Hematopoietic multipotent progenitor cell treated with erythropoietin and hydrocortisone succinate and interleukin-3 and kit ligand, for 15 days (in vitro differentiated cells): ENCODE measurements at places on chromosomes 4 and X.

- no peak for DNase-seq
Measured at GRCh38 chrX:49053223-49054072, 5.4 kb upstream of the CCDC120 start.

DNA sequence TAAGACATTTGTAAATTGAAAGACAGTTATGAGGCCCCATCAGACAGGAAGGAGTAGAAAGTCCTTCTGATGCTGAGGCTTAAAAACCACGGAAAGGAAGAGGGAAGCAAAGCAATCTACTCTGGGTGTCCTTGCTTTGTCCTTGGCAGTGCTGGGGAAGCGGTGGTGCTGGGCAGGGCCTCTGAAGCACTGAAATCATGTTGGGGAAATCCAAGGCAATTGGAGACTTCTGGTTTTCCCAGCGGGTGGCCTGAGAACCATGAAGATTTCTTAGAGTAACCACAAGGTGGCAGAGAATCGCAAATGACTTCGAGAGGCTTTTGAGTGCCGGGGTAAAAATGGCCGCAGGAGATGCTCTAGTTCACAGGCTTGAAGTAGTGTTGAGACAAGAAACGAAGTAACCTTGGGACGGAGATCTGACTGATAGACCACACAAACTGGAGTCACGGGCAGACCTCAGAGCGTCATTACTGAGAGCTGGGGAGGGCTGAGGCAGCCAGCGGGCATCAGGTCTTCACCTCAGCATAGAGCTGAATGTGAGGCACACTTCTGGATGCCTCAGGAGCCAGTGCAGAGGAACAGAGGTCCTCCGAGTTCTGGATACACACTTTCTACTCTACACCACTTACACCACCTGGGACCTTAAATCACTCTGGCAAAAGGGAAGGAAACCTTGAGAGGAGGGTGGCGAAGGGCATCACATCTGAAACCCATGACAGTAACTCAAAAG is 130.7 kb upstream of the GPRIN3 start:
- peak; percentile 2 for DNase-seq

GRCh38 chrX:37613933-37614332 is 42.5 kb downstream of the LANCL3 start:
- no peak for DNase-seq

- no peak for DNase-seq
Measured at GRCh38 chr4:187944179-187944578, 51.4 kb upstream of the ZFP42 start.

DNA sequence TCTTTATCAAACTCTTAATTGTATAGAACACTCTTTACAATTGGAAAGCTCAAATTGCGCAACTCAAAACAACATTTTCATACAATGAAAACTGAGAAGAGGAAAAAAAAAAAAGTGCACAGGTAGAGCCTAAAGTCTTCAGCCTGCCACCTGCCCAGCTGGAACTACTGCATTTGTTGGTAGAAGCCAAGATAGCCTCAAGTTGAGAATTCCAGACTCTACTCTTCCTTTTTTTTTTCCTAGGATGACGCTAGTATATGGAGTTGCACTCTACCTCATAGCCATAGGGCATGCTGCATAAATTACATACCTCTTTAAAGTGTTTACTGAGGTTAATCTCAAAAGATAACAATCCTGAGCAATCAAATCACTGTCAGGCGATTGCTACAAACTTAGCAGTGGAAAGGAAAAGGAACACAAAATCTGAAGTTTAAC is 13.6 kb downstream of the ABCG2 start:
- no peak for DNase-seq

DNA sequence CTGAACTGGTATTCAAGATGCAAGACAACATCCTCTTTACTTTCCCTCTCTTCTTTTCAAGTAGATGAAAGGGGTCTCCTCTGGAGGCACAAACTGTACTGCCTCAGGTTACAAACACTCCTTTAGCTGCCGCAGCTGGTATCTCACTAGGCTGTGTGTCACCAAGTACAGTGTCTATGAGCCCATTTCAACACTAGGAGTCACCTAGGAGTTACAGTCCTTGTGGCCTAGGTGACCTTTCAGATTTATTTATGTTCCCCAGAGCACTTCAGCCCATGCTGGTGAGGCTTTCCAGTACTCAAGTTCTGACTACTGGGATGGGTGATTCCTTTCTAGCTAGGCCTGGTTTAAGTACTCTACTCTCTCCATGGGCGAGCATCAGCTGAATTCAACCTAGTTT is 32.4 kb upstream of the TMLHE start:
- no peak for DNase-seq

DNA sequence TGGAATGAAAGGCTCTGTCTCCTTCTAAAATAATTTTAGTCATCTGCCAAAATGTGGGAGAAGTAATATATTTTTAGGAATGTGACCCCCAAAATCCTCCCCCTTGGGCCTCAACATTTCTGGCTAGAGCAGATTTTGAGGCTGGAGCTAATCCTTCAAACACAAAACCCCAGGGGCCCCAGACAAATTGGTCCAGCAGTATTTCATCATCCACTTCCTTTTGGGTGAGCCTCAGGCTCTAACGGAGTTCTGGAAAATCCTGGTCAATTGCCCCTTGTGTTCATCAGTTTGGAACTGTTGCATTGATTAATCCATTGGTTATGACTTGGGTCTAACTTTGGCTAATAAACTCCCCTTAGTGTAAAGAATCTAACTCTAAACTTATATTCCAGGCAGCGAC is 67.4 kb upstream of the PCDH19 start:
- no peak for DNase-seq

DNA sequence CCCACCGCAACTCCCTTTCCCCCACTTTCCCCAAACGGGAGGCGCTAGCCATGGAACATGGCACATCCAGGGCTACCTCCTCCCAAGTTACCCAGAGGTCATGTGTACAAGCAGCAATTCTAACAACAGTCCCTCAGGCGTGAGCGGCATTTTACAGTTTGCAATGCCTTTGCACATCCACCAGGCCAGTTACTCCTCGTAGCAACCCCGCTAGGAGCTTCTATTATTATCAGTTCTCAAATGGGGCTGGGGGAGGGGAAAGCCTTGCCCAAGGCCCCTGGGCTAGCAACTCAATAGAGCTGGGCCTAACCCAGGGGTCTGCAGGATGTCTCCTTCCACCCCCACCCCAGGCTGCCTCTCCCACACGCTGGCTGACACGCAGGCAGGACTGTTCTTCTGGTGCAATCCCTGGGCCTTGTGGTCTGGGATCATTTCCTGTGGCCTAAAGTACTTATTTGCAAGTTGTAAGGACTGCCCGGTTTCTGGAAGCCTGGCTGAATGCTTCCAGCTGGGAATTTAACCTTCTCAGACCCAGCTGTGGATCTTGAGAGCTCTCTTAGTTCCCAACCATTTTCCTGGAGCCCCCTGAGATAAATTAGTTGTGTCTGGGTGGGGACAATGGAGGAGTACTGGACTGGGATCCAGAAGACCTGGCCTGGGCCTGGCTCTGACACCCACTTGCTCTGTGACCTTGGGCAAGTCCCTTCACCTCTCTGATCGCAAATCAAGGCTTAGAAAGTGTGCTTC is 27.7 kb downstream of the PJA1 start:
- no peak for DNase-seq

DNA sequence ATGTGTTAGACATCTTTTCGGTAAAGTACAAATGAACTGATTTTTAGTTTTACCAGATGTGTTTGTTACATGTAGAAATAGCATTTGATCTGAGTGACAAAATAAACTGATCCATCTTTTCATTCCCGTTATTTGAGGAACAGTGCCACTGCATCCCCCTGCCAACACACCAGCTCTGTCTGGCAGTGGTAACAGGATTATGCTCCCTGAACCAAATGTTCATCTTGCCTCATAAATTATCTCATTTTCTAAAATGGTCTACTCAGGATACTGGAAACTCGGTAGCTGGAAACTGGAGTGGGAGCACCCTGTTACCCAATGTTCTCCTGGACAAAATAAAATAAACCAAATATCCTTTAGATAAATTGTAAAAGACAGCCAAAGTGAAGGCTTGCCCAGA is 171.6 kb downstream of the FAT4 start:
- DNase-seq = no peak

- DNase-seq = peak; percentile 4
Measured at GRCh38 chrX:119427024-119427794, 28.1 kb downstream of the SLC25A43 start.

DNA sequence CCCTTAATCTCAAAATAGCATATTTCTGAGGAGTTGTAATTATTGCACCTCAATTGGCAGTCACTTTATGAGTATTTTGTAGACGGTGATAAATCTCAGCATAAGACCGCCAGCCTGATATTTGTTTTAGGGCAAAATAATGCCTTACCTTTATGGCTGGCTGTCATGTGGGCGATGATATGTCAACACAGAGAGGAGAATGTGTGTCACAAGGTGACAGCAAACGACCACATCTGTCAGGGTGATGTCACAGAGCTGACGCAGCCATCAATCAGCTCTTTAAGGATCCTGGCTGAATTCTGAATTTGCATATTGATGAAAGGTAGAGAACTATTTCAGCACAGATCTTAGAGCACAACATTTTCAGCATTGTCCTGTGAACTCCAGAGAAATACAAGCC is 209.7 kb downstream of the CEP135 start:
- DNase-seq = no peak

DNA sequence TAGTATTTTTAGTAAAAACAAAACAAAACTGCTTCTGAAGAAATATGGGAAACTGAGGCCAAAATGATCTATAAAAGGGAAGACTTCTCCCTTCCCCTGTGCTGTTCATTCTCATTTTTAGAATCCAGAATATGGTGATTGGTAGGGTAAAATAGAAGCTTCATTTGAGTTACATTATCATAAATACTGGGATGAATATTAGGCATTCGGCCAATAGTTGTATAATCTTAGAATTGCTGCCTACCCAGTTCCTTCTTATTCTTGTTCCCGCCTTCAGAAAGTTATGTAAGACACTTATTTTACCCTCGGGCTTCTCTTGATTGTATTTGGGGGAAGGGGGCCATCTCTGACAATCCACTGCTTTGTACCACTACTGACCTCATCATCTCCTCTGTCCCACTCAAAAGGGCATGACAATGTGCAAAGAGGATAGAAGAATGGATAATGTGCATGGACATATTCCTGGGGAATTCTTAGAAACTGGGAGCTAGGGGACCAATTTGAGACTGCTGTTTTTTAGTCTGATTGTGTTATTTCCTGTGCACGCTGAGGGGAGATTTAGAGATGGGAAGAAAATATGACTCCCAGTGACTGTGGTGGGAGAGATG is 588 bp downstream of the ART3 start:
- DNase-seq = no peak

DNA sequence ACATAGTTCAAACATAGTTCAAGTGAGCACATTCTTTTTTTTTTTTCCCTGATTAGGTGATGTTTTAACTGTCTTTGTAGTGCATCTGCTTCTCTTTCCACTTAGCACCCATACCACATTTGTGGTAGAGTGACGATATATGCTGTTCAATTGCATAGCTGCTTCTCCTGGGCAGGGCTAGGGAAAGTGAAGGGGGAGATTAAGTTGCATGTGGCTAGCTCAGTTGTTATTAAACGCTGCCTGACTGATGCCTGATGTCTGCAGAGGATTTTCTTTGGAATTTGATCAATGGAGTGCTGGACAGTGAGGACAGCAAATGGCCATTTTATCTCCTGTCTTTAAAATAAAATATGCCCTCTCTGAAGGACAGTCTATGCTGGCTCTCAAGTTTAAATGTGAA is 63.7 kb downstream of the ANK2 start:
- no peak for DNase-seq

GRCh38 chr4:146191766-146192458 is 16.4 kb downstream of the LSM6 start:
- DNase-seq = no peak

- no peak for DNase-seq
Measured at GRCh38 chr4:25760518-25761157, 102.2 kb downstream of the SEL1L3 start.

GRCh38 chrX:1215123-1215823 is 2.8 kb upstream of the CRLF2 start:
- DNase-seq = no peak

GRCh38 chrX:133542476-133542875 is 127.2 kb upstream of the GPC4 start:
- no peak for DNase-seq

DNA sequence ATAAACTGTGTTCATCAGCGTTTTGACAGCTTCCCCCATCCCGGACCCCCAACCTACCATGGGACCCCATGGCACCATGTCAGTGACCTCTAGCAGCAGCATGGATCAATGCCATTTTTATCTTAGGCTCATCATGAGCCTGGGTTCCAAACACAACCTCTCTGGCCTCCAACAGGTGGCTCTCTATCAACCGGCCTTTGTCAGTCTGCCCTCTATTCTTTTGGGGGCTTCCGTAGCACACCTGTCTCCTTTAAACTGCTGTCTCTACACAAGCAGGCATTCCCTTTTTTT is 721 bp upstream of the TMEM150C start:
- no peak for DNase-seq

DNA sequence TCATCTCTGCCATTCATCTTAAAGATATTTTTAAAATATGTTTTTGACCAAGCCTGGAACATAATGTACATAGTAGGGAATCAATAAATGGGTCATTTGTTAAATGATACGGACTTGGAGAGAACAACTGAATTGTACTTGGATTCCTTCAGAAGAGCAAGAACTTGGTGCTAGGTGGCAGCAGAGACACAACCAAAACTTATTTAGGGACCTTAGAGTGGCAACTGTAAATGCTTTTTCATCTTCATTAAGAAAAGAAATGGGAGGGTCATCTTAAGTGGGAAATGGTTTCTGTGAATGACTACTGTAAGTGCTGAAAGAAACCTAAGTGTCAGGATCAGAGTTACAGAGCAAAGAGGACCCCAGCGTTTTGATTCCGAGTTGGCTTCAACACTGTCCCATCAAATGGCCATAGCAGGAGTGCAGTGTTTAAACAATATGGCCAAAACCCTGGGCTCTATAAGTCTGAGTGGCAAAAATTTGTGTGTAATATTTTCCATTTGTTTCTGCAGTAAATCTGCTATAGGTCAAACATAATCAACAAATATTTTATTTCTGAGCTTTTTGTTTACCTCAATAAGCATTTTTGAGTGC is 213.6 kb downstream of the PALLD start:
- no peak for DNase-seq

- DNase-seq = no peak
Measured at GRCh38 chr4:2651546-2651945, 104.6 kb downstream of the TNIP2 start.

- DNase-seq = no peak
Measured at GRCh38 chrX:3166670-3167455, 125.6 kb downstream of the ARSF start.

DNA sequence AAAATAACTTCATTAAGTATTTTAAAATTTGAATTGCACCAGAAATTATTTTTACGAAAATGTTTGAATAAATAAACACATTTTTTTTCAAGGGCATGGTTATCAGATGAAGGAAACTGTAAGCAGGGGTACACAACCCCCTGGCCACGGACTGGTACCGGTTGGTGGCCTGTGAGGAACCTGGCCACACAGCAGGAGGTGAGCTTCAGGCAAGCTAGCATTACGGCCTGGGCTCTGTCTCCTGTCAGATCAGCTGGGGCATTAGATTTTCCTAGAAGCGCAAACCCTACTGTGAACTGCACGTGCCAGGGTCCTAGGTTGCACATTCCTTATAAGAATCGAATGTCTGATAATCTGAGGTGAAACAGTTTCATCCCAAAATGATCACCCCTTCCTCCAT is 1499.7 kb upstream of the AGA start:
- no peak for DNase-seq
